Activated T-helper 1 cell treated with anti-CD3 and anti-CD28 coated beads, Interleukin-12 subunit alpha, Interleukin-12 subunit beta, Interleukin-2, Interleukin-4 antibody, amounts not matched to agents 30 ng/mL and 10 ng/mL and 1 ng/mL, durations not matched to agents 14 hours and 24 hours and 36 hours (primary cell): ENCODE measurements at places on chromosomes 7 and 10.

- H3K4me3 ChIP-seq = peak overlapping the region; percentile 100
- no peaks in the 10 kb centered on the region for H3K27me3 ChIP-seq
- H3K27ac ChIP-seq = peak overlapping the region; percentile 98
- H3K4me1 ChIP-seq = peaks cover 50% of the 10 kb centered on the region
Measured at GRCh38 chr7:99557940-99558305, 519 bp upstream of the ZNF655 start.

DNA sequence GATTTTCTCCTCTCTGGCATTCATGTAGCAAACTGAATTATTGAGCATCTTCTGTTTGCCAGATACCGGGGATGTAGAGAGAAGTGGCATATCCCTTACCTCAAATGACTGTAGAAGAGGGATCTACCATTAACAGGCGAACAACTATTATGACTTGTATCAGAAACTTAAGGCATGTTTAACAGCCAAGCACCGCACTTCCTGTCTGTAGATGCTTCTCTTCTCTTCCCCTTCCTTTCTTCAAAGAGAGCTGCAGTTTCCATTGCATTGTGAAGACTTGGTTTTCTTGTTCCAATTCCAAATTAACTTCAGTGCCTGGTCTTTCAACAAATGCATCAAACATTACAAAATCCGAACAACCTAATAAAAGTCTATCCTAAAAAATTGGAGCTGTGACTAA is 49.3 kb downstream of the LRRC4 start:
- peaks cover 24% of the 10 kb centered on the region for H3K4me1 ChIP-seq
- peaks cover 30% of the 10 kb centered on the region for H3K36me3 ChIP-seq
- no peak overlapping the region for H3K27ac ChIP-seq
- no peaks in the 10 kb centered on the region for H3K27me3 ChIP-seq

GRCh38 chr10:75736151-75736640 is 304.8 kb downstream of the LRMDA start:
- H3K4me1 ChIP-seq = no peaks in the 10 kb centered on the region
- DNase-seq = no peak
- no peaks in the 10 kb centered on the region for H3K36me3 ChIP-seq
- peaks cover 4% of the 10 kb centered on the region for H3K27me3 ChIP-seq
- no peak overlapping the region for H3K4me3 ChIP-seq

GRCh38 chr7:128962899-128963298 is 25.2 kb downstream of the IRF5 start:
- DNase-seq = no peak
- peak overlapping the region; percentile 72 for H3K27ac ChIP-seq
- no peaks in the 10 kb centered on the region for H3K27me3 ChIP-seq
- peaks cover 49% of the 10 kb centered on the region for H3K36me3 ChIP-seq

- peaks cover 2% of the 10 kb centered on the region for H3K36me3 ChIP-seq
- H3K27me3 ChIP-seq = no peaks in the 10 kb centered on the region
- peak overlapping the region; percentile 45 for H3K27ac ChIP-seq
- no peak overlapping the region for H3K4me3 ChIP-seq
- peak; percentile 31 for DNase-seq
Measured at GRCh38 chr10:17144757-17145156, 15.1 kb upstream of the CUBN start.

DNA sequence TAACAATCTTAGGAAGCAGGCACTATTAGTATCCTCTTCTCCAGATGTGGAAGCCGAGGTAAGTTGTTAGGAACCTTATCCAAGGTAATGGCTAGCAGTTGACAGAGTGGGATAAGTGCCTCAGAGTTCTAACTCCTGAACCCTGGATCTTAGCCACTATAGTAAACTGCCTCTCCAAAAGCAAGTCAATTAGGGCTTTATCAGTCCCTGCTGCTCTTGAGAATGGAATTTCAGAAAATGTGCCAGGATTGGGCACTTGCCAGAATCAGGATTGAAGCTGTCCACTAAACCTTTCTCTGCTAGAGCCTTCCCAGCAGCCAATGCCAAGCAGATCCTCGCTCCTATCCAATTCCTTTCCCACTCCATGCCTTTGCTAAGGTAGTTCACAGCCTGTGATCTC is 777.5 kb upstream of the POM121L12 start:
- no peaks in the 10 kb centered on the region for H3K36me3 ChIP-seq
- H3K4me1 ChIP-seq = no peaks in the 10 kb centered on the region
- H3K4me3 ChIP-seq = no peak overlapping the region
- H3K27me3 ChIP-seq = no peaks in the 10 kb centered on the region
- no peak overlapping the region for H3K27ac ChIP-seq
- no peak for DNase-seq

- no peaks in the 10 kb centered on the region for H3K4me1 ChIP-seq
- DNase-seq = no peak
- H3K36me3 ChIP-seq = no peaks in the 10 kb centered on the region
Measured at GRCh38 chr10:69936091-69936490, 116.6 kb upstream of the MACROH2A2 start.

DNA sequence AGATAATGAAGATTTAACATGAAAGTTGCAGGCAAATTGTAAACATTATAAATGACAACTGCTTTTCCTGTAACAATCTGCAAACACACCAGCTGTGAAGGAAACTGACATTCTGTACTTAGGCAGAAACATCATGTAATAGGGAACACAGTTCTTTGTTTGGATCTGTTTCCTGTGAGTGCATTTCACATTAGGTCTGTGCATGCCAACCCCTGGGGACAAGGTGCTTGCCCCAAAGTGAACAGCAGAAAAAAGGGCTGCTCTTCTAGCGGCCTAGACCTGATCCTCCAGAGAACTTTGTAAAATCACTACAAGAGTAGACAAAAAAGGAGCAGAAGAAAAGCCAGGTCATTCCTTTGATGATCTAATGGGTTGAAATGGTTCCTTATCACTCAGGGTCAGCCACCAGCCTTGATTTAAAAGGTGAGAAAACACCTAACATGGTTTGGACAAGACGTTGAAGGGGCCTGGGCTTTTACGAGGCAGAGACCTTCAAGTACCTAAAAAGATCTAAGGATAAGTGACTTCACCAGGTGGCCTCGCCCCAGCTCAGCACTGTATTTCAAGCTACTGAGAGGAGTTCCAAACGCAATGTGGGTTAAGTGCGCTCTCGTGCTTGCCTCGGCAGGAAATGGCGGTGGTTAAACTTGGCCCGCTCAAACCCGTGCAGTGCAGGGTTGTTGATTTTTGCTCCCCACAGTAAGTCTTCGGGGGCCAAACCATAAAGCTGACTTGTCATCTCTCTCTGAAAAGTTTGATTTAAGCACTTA is 249.7 kb downstream of the CREB5 start:
- DNase-seq = no peak
- no peak overlapping the region for H3K4me3 ChIP-seq
- H3K27me3 ChIP-seq = peaks cover 7% of the 10 kb centered on the region
- no peaks in the 10 kb centered on the region for H3K4me1 ChIP-seq
- H3K36me3 ChIP-seq = no peaks in the 10 kb centered on the region

DNA sequence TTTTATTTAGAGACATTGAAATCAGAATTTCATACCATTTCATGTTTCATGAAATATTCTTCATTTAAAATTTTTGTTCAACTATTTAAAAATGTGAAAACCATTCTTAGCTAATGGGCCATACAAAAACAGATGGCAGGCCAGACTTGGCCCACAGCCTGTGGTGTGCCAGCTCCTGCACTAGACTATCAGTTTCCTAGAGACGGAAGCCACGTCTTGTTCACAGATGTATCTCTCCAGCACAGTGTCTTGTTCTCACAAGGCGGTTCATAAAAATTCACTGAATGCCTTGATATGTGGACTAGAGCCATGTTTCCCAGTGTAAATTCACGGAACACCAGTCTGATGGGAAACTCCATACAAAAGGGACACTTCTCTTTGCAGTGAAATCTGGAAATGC is 216.0 kb downstream of the KCNMA1 start:
- no peaks in the 10 kb centered on the region for H3K36me3 ChIP-seq
- DNase-seq = no peak
- no peak overlapping the region for H3K4me3 ChIP-seq
- no peaks in the 10 kb centered on the region for H3K4me1 ChIP-seq
- H3K27ac ChIP-seq = no peak overlapping the region

- no peak overlapping the region for H3K4me3 ChIP-seq
- no peaks in the 10 kb centered on the region for H3K27me3 ChIP-seq
- no peak for DNase-seq
- H3K4me1 ChIP-seq = peaks cover 8% of the 10 kb centered on the region
- H3K27ac ChIP-seq = no peak overlapping the region
- H3K36me3 ChIP-seq = no peaks in the 10 kb centered on the region
Measured at GRCh38 chr10:22752272-22752889, 38.0 kb upstream of the PIP4K2A start.

GRCh38 chr10:111392910-111393309 is 316.1 kb downstream of the ADRA2A start:
- no peaks in the 10 kb centered on the region for H3K36me3 ChIP-seq
- no peaks in the 10 kb centered on the region for H3K4me1 ChIP-seq
- no peak overlapping the region for H3K27ac ChIP-seq
- H3K27me3 ChIP-seq = peaks cover 2% of the 10 kb centered on the region
- no peak overlapping the region for H3K4me3 ChIP-seq

- DNase-seq = no peak
- no peak overlapping the region for H3K27ac ChIP-seq
- H3K4me1 ChIP-seq = no peaks in the 10 kb centered on the region
- H3K4me3 ChIP-seq = no peak overlapping the region
- no peaks in the 10 kb centered on the region for H3K27me3 ChIP-seq
- H3K36me3 ChIP-seq = no peaks in the 10 kb centered on the region
Measured at GRCh38 chr7:133614251-133614650, 361.4 kb downstream of the EXOC4 start.

DNA sequence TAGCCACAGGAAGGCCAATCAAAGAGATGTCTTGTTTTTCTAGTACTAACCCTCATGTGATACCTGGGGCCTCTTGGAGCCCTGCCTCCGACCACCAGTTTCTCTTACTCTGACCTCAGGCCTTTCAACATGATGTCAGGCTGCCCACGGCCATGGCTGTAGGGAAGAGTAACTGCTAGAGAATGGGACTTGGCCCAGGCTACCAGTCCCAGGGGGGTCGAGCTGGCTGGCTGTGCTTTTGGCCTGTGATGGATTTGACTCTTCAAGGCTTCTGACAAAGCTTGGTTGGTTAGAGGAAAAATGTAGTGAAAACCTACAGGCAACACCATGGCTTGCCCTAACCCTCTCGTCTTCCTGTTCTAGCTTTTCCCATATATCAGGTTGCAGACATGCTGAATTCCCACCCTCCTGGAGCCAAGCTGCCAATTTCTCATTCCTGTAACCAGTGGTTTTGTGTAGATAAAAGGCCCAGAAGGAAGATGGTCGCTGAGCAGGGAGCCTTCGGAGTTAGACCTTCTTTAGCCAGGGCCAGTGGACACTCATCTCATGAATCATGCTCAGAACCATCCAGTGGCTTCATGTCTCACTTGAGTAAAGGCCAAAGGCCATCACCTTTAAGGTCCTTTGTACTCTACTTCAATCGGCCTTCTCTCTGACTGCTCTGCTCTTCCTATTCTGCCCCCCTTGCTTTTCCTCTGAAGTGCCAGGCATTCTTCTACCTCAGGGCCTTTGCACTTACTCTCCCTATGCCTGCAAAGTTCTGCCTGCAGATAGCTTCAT is 19.7 kb downstream of the SUFU start:
- no peaks in the 10 kb centered on the region for H3K4me1 ChIP-seq
- peaks cover 2% of the 10 kb centered on the region for H3K27me3 ChIP-seq
- H3K27ac ChIP-seq = no peak overlapping the region

GRCh38 chr10:26887611-26888215 is 27.0 kb upstream of the ABI1 start:
- no peaks in the 10 kb centered on the region for H3K4me1 ChIP-seq
- DNase-seq = no peak
- H3K27ac ChIP-seq = no peak overlapping the region
- no peaks in the 10 kb centered on the region for H3K36me3 ChIP-seq

GRCh38 chr7:42694894-42695507 is 216.9 kb downstream of the C7orf25 start:
- H3K4me1 ChIP-seq = no peaks in the 10 kb centered on the region
- H3K4me3 ChIP-seq = no peak overlapping the region
- peaks cover 1% of the 10 kb centered on the region for H3K27me3 ChIP-seq
- no peak overlapping the region for H3K27ac ChIP-seq
- no peaks in the 10 kb centered on the region for H3K36me3 ChIP-seq
- no peak for DNase-seq

GRCh38 chr7:94396596-94396995 is 1.9 kb downstream of the COL1A2 start:
- DNase-seq = no peak
- H3K4me3 ChIP-seq = no peak overlapping the region
- H3K36me3 ChIP-seq = no peaks in the 10 kb centered on the region
- peaks cover 7% of the 10 kb centered on the region for H3K27me3 ChIP-seq
- peaks cover 33% of the 10 kb centered on the region for H3K4me1 ChIP-seq
- no peak overlapping the region for H3K27ac ChIP-seq

DNA sequence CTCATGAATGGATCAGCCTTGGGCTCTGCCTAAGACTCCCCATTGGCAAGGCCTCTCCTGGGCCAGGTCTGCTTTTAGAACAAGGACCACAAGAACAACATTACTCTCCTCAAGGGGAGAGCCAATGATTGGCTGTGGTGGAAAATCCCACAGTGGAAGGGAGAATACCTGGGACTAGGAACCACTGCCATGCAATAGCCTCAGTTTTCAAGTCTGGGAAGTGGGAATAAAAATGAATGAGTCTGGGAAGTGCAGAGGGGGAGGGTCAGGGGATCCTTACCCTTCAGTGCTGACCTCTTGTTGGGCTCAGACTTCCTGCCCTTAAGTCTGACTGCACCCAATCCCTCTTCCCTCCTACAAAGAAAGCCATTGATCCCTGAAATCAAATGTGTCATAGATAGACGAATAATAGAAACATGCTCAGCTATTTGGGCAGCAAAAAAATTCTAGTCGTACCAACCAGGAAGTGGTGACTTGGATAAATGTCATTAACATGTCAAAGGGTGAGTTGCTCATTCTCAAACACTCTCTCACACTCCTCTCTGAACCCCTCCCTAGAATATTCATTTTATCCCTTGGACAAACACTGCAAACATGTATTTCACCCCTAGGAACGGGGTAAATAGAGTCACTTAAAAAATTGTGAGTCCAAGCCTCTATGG is 123.6 kb downstream of the SH3PXD2A start:
- H3K36me3 ChIP-seq = no peaks in the 10 kb centered on the region
- H3K4me3 ChIP-seq = no peak overlapping the region
- DNase-seq = no peak
- H3K27me3 ChIP-seq = peaks cover 3% of the 10 kb centered on the region
- peaks cover 11% of the 10 kb centered on the region for H3K4me1 ChIP-seq
- no peak overlapping the region for H3K27ac ChIP-seq

GRCh38 chr10:106609470-106610266 is 554.8 kb downstream of the SORCS1 start:
- DNase-seq = no peak
- no peaks in the 10 kb centered on the region for H3K4me1 ChIP-seq
- no peak overlapping the region for H3K27ac ChIP-seq

GRCh38 chr7:114930829-114931655 is 9.1 kb downstream of the MDFIC start:
- H3K27ac ChIP-seq = no peak overlapping the region
- H3K4me3 ChIP-seq = peak overlapping the region; percentile 75
- no peaks in the 10 kb centered on the region for H3K27me3 ChIP-seq
- peaks cover 24% of the 10 kb centered on the region for H3K36me3 ChIP-seq
